Daoy (cell line): ENCODE measurements at places on chromosomes 12 and 14. TPM values are rescaled to one million over a fixed set of nuclear protein-coding genes. Genes with fewer than 3 reads are reported as not detected.

DNA sequence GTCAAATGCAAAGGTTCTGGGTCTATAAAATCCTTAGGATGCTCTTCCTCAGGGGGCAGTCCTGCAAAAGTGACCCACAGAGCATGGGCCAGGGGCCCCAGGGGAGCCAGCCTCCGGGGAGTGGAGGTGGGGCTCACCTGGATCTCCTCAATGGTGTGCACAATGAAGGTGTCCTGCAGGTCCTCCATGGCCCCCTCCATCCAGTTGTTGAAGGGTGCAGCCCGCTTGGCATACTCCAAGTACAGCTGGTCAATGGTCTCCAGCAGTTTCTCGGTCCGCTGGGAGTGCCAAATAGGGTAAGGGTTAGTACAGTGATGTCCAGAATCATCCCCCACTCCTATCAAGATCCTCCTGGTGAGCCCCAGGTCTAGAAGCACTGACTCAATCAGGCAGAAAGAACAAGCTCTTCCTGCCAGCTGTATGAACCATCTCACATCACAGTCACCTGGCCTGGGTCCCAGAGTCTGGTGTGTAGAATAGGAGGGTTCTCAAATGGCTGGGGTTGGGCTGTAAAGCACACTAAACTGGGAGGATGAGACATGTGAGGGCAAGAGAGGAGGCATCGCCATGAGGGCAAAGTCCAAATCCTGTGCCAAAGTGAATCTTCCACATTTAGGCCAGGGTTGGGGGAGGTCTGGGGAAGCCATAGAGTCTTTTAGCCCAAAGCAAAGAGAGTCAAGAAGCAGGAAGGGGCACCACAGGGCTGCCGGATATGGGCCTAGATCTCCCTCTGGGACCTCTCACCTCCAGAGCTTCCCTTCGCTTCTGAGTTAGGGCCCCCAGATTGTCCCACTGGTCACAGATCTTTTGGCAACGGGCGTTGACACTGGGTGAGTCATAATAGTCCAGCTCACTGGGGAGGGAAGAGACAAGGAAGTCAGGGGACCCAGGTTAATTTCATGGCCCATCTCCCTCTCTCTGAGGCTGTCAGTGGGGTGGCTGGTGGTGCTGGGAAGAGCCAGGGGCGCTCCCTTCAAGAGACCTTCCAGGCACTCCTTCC, 91.5 kb upstream of the ZFP36L1 start:
- peak; percentile 55 for DNase-seq

YLPM1 gene
- total RNA-seq = 14.8 and 23.8 TPM in 2 replicates

- no peak for DNase-seq
These were observed 373.3 kb downstream of the MDGA2 start for GRCh38 chr14:47302121-47302520.

- DNase-seq = peak; percentile 75
These were observed 1.4 kb downstream of the SERPINA9 start for GRCh38 chr14:94474581-94475031.

- no peak for DNase-seq
These were observed 1.7 kb downstream of the HNF1A start for GRCh38 chr12:120979862-120980696.

GPD1 gene
- total RNA-seq = 0.29 TPM in 1 of 2 replicates, not detected in the other

DNA sequence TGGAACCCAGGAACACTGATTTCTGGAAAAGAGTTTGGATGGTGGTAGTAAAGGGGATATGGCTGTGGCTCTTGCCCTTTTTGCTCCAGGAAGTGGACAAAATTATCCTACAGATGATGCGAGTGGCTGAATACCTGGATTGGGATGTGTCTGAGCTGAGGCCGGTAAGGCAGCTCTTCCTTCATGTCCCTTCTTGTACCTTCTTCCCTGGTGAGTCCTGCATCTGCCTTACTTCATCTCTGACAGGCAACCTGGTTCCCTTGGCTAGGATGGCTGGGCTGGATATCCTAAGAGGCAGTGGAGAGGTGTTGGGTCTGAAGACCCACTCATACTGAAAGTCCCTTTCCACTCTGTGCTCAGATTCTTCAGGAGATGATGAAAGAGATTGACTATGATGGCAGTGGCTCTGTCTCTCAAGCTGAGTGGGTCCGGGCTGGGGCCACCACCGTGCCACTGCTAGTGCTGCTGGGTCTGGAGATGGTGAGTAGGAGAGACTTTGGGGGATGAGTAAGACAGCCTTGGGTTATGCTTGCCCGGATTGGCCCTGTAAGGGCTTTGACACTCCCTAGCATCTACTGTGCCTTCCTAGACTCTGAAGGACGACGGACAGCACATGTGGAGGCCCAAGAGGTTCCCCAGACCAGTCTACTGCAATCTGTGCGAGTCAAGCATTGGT, 8.0 kb downstream of the DGKA start:
- DNase-seq = no peak

GRCh38 chr12:89477633-89478279, 46.8 kb downstream of the GALNT4 start:
- DNase-seq = no peak

KLRC3 gene
- not detected in 2 replicates for total RNA-seq

DNA sequence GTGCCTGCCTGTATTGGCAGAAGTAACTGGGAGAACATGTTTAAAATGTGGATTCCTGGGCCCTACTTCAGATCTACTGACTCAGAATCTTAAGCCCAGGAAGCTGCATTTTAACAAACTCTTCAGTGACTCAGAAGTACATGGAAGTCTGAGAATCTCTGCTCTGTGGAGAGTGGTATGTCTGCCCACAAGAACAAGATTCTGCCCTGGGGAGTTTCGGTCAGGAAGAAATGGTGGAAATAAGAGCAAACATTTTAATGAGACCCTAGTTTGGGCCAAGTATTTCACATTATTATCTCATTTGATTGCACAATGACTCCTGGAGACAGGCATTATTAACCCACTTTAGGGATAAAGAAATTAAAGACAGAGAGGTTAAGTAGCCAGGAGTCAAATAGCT, 8.2 kb downstream of the ALDH1L2 start:
- no peak for DNase-seq

SERPINA1 gene
- total RNA-seq = 26.1 and 30.8 TPM in 2 replicates

GRCh38 chr12:15720295-15720694, 68.9 kb downstream of the EPS8 start:
- DNase-seq = no peak

DNA sequence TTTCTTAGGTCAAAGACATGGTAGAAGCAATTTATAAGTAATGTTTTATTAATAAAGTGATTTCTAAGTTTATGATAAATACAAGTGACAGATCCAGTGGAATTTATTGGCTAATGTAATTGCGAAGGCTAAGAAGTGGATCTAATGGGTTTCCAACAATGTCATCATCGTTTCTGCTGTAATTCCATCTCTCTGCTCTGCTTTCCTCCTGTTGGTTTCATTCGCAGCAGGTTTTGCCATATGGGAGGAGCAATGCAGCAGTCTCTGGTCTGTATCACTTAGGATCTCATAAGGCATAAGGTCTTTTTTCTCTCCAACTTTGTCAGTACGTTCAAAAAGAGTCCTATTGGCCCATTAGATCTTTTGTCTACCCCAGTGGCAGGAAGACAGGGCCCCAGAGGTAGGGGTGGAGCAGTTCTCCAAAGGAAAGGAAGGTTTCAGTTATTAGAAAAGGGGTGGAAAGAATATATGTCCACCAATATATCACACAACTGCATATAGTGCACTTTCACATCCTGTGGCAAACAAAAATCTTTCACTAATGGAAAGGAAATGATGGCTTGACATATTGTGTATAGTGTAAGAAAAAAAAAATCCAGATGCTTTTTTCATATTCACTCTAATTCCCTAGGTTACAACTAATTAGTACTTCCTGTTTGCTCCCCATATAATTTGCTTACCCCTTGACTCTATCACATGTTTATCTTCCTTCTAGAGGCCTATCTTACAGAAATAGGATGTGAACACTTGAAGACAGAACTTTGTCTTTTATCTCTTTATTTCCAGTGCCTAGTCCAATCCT, 451.3 kb downstream of the ZFP36L1 start:
- DNase-seq = no peak

MYO1A gene
- not detected in 2 replicates for total RNA-seq

DNA sequence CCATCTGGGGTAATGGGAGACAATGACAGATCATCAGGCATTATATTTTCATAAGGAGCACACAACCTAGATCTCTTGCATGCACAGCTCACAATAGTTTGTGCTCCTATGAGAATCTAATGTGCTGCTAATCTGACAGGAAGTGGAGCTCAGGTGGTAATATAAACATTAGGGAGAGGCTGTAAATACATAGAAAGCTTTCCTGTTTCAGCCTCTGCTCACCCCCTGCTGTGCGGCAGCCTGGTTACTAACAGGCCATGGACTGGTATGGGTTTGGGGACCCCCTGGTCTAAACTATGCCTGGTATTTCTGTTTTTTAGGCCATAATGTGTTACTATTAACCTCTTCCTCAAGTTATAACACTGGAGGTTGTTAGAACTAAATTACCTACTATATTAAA, 1373.7 kb downstream of the LRFN5 start:
- peak; percentile 59 for DNase-seq

DNA sequence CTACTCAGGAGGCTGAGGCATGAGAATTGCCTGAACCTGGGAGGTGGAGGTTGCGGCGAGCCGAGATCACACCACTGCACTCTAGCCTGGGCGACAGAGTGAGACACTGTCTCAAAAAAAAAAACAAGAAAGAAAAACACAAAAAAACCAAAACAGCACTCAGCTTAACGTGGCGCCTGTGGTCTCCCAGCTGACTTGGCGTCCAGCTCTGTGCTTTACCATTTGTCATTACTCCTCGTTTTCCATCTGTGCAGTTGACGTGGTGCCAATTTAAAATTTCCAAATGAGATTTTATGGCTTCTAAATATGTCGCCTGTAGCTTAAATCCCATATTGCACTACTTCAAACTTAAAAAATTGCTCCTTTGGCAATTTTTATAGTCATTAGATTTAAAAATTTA, 2.0 kb downstream of the MGP start:
- DNase-seq = no peak

GRCh38 chr12:6277982-6278438, 32.5 kb upstream of the PLEKHG6 start:
- no peak for DNase-seq
